Central memory CD4-positive, alpha-beta T cell (primary cell): ENCODE measurements at places on chromosomes 4 and X.

DNA sequence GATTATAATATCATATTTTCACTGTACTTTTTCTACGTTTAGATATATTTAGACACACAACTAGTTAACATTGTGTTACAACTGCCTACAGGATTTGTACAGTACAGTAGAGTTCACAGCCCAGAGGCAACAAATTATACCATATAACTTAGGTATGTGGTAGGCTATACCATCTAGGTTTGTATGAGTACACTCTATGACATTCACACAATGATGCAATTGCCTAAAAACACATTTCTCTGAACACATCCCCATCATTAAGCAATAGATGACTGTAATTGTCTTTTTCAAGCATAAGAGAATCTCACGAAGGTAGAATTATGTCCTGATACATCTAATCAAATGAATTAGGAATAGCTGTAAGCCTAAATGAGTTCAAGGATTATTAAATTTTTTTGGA is 12.3 kb upstream of the TIGD2 start:
- no peak for DNase-seq

GRCh38 chrX:154490021-154490413 is 412 bp downstream of the SLC10A3 start:
- DNase-seq, result no peak

DNA sequence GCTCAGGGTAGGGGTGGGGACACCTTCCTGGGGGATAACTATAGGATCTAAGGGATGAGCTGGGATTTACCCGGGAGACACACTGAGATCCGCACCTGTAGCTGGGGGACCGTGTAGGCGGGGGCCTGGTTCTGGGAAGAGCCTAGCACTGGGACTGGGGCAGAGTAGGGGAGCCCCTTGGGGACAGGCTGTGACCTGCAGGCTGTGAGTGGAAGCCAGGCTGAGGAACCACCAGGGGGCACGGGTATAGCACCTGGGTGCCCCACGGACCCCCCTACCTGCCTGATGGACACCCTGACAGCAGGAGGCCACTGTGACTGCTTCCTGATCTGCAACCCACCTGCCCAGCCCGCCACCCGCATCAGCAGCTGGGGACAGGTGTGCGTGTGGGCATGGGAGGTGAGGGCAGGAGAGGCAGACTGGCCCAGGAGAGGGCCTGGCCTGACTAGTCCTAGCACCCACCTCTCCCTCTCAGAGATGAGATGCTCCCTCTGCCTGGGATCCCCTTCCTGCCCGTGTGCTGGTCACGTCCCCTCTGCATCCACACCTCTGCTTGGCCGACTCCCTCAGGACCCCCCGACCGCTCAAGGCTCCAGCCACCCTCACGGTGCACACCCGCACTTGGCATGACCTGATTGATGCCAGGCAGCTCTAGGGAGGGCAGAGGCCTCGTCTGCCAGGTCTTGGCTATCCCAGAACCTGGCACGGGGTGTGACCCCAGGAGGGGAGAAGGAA is 94.2 kb upstream of the NKX1-1 start:
- no peak for DNase-seq

DNA sequence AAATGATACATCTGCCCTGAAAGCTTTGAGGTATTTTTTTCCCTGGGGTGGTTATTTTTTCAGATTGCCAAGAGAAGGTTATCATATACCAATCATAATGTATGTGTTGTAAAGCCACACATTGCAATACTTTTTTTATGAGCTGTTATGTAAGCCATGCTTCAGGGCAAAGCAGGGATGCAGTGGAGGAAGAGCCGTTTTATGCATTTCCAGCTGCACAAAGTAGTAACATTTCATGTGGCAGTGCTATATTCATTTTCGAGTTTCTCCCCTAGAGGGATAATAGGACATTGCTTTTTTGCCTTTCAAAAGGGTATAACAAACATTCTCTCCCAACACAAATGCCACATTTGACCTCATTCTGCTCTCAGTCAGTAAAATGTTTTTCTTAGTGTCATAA is 68.5 kb downstream of the GALNT7 start:
- DNase-seq, result no peak

DNA sequence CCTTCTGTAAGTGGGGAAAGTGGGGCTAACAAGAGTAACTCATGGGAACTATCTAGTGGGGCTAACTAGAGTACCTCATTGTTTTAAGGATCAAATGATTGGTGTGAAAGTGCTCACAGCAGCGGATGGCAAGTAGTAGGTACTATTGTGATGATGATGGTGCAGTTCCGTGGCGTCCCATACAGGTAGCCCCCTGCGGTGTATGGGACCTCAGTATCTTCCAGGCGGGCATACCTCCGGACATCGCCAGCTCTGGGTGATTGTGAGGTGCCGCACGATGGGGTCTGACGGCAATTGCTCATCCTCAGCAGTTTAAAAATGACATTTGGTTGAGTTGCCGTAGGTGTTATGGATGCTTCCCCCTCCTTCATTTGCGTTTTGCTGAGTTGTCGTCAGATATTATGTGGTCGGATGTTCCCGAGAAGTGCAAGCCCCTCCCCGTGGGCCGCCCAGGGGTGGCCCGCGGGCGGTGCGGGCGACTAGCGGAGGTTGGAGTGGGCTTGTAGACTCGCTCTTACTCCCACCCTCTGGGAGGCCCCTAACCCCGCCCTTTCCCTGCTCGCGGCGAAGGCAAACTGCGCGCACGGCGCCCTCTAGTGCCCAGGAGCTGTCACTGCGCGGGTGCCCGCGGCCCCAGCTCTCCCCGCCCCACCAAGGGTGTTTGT is 18.3 kb upstream of the GPR101 start:
- DNase-seq, result peak; percentile 74

GRCh38 chr4:84366907-84367306 is 132.2 kb downstream of the NKX6-1 start:
- DNase-seq, result no peak

DNA sequence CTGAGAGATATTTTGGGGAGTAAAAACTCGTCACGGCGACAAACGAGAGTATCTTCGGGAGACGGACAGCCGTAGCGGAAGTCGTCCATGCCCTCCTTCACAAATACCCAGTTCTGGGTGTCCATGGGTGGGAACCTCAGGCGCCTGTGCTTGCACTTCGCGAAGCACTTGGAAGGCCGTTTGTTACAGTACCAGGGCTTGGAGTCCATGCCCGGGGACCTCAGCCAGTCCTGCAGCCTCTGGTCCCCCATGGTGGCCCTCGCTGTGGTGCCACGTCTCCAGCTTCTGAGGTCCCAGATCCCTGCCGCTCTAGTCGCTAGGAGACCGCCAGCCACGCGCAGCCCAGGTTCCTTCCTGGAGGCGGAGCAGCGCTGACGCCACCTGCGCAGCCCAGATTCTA is at the start of gene FAM47A:
FAM47A (minus strand) TSS at position 287 of the 400 bp plus-strand sequence; CDS start at position 251, 36 bp downstream.
- no peak for DNase-seq

GRCh38 chrX:22093550-22093949 is 61.4 kb downstream of the PHEX start:
- no peak for DNase-seq
